ENCODE measurements at places on chromosomes 13 and 19.

DNA sequence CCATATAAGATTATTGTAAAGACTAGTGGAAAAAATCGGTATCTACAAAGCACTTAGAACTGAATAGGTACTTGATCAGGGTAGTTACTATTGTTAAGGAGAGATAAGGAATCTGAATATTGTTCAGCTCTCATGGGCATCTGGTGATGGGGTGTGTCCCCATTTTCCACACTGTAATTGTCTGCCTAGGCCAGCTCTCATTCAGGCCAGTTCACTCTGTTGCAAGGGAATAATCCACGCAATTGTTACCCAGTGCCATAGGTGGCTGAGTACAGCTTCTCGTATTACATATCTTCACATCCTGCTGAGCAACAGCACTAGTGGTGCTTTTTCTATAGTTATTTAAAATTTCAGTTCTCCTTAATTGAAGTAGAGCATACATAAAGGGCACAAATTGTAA lies 45.6 kb upstream of the C13orf42 start:
- no peak for DNase-seq

GRCh38 chr13:99605420-99606323 lies 104.4 kb downstream of the TM9SF2 start:
- peak; percentile 50 for DNase-seq

- no peak for DNase-seq
Observed at GRCh38 chr19:46412650-46413261, 608 bp downstream of the CCDC8 start.

- no peak for DNase-seq
Observed at GRCh38 chr13:34416971-34417380, 525.1 kb upstream of the NBEA start.

DNA sequence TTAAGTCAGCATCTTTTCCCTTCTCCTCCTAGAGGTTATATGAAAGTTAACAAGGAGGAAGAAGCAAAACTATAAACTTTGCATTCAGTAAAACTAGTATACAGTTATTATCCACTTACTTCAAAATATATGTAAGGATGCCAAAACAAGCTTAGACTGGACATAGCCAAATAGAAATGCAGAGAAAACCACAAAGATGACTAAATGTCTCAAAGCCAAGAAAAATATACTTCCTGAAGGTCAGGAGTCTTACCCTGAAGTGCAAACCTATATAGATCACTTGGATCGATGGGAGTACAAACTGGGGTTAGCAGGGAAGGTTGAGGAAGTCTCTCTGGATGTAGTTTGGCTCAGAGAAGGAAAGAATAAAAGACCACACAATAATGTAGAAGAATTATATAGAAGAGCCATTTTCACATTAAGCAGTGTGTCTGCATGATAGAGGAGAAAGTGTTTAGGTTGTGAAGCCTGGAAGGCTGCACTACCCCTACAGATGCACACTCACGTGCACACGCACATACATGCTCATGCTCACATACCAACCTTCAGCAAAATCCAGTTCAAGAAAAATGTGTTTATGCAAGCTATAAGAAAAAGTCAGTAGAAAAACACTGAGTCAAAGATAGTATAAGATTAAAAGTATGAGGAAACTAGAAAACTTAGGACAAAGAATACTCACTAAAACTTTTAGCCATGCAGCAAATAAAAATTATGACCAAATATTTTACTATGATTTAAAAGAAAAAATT lies 112.1 kb upstream of the RXFP2 start:
- no peak for DNase-seq

DNA sequence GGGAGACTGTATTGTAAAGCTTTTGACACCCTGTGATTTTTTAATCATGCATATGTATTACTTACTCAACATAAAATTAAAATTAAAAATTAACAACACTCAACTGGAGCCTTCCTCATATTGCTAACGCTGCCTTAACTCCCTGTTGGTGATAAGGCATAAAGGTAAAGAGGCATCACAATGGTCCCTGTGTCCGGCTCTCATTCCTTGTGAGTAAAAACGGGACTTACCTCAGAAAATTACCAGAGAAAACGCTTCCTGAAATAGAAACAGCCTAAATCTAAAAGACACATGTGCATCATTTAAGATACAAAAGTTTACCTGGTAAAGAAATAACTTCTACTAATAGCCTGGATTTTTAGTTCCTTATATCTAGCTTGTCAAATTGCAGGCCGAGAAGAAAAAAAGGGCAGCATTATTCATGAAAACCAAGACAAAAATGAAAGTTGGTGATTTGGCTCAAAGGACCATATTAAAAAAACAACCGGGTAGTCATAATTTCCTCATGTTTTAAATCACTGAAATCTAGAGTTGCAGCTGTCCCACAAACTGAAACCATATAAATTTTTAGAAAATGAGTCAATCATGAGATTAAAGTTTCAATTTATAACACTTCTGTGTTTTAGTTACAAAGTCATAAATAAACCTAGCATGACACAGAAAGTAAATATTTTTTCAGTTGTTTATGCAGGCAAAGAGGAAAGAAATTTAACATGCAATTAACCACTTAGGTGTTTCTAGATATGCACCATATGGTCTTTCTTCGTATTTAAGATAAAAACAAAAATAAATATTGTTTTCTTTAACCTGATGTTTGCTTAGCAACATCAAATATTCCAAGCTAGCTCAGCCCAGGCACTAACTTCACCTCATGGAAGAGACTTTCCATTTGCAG lies 94.7 kb downstream of the MIPEP start:
- no peak for DNase-seq

- DNase-seq, result no peak
Observed at GRCh38 chr19:49359851-49360820, 2.1 kb downstream of the TEAD2 start.

- DNase-seq, result no peak
Observed at GRCh38 chr19:29495901-29496441, 29.8 kb upstream of the VSTM2B start.

- DNase-seq, result no peak
Observed at GRCh38 chr19:13347367-13347766, 158.9 kb downstream of the CACNA1A start.

- DNase-seq, result no peak
Observed at GRCh38 chr13:50220938-50221337, 205.7 kb downstream of the KCNRG start.

- no peak for DNase-seq
Observed at GRCh38 chr13:22428188-22428828, 752.5 kb upstream of the SGCG start.

GRCh38 chr13:75818179-75818967 lies 182.2 kb downstream of the LMO7 start:
- no peak for DNase-seq

GRCh38 chr19:18271433-18271841 lies 2.8 kb downstream of the IQCN start:
- no peak for DNase-seq

GRCh38 chr19:55252760-55253663 lies 5.8 kb downstream of the PPP6R1 start:
- no peak for DNase-seq

GRCh38 chr13:73321043-73321442 lies 262.2 kb downstream of the KLF5 start:
- no peak for DNase-seq

DNA sequence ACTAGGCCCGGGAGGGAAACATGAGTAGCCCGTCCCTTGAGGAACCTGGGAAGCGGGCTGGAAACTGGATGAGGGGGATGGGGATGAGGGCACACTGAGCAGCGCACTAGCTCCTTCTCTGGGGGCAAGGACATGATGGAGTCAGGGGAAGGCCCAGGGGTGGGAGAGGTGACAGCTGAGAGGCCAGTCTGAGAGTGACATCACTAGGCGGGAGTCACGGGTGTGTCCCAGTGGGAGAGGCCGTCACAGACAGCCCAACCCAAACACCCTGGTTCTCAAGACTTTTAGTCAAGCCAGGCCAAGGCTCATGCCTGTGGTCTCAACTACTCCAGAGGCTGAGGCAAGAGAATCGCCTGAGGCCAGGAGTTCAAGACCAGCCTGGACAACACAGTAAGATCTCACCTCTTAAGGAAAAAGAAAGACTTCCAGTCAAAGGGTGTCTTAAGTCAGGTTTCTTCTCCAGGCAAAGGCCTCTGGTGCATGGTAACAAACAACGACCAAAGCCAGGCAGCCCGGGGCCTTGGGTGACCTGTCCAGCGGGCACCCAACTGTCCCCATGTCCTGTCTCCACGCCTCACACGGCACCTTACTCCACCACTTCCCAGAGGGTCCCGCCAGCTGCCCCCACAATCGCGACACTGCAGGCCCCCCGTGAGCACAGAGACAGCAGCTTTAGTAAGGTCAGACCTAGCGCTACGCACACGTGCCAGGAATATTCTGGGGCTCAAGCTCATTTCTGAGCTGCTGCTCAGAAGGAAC lies 25.5 kb upstream of the TIMM44 start:
- DNase-seq, result no peak

GRCh38 chr13:19737844-19738557 lies 44.7 kb downstream of the PSPC1 start:
- no peak for DNase-seq

DNA sequence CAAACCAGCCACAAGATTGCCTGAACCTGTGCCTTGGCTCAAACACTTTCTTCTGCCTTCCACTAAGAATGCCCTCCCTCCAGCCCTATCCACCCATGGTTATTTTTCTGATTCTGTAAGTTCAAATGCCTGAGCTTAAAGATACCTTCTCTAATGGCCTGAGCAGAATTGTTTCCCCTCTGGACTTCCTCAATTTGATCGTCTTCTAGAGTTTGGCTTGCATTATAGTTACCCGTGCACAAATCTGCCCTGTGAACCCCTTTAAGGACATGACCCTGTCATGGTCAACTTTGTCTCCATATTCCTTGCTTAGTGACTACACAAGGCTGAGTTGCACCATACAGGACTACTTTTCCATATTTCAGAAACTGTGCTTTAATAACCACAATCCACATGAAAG lies 481.0 kb downstream of the FOXO1 start:
- DNase-seq, result no peak

DNA sequence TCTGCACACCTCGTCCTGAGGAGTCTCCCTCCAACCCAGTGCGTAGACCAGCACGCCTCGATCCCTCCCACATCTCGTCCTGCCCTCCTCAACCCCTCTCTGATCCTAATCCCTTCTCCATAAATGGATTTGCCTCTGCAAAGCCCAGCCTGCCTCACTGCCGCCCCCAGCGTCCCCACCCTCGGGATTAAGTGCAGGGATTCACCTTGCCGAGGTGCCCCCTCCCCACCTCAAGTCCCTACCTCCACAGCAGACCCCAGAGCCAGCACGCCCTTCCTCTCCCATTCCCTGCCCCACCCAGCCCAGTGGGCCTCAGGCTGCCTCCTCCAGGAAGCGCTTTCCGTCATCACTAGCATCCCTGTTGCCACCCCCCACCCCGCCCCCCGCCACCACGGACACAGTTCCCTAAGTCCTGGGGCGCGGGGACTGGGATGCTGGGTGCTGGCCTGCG lies 4.0 kb downstream of the KLF16 start:
- DNase-seq, result no peak

- DNase-seq, result no peak
Observed at GRCh38 chr13:76048675-76049375, 412.7 kb downstream of the LMO7 start.

DNA sequence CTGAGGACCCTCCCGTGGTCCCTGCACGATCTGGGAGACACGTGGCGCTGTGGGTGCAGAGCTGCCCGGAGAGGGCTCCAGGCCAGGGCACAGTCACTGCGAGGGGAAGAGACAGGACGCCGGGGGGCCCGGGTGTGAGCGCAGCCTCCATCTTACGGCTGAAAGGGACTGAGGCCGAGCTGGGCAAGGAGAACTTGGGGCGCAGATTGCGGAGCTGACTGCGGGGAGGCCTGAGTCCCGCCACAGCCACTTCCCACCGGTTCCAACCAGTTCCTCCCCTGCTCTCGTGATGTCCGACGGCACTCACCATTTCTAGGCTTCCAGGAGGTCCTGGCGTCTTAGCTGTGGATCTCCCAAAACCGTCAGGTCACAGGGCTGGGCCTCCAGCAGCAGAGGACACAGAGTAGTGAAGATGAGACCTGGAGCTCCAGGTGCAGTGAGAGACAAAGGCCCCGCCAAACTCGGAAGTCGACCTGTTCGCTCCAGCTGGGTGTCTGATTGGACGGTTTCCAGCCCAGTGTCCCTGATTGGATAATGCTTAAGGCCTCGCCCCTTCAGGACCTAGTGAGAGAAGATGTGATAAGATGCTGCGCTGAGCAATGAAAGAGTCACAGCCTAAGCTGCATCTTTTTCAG lies 4.8 kb upstream of the ZNF253 start:
- no peak for DNase-seq

DNA sequence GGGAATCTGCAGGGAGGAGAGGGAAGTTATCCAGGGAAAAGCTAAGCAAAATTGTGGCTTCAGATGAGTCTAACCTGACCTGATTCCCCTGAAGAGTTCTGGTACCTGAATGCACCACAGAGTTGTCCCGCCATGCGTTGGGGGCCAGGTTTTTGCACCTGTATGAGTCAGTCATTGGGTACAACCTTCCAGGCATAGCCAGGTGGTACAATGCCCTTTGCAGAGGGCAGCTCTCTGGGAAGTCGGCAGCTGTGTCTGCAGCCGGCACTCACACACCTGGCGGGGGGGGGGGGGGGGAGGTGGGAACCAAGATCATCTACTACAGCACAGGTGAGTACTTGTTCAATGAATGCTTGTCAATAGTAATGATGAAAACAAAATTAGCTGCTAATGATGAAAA lies 52.5 kb upstream of the GTF3A start:
- DNase-seq, result no peak

GRCh38 chr13:110225609-110226574 lies 81.1 kb downstream of the COL4A1 start:
- DNase-seq, result no peak

- peak; percentile 58 for DNase-seq
Observed at GRCh38 chr19:13051557-13052165, 51.0 kb downstream of the LYL1 start.

- DNase-seq, result no peak
Observed at GRCh38 chr13:73698859-73699258, 435.3 kb downstream of the KLF12 start.

GRCh38 chr13:46659413-46660065 lies 106.6 kb downstream of the LRCH1 start:
- no peak for DNase-seq

GRCh38 chr19:53885036-53885435 lies 3.0 kb downstream of the PRKCG start:
- DNase-seq, result no peak

GRCh38 chr13:23673867-23674605 lies 103.8 kb downstream of the TNFRSF19 start:
- DNase-seq, result no peak

DNA sequence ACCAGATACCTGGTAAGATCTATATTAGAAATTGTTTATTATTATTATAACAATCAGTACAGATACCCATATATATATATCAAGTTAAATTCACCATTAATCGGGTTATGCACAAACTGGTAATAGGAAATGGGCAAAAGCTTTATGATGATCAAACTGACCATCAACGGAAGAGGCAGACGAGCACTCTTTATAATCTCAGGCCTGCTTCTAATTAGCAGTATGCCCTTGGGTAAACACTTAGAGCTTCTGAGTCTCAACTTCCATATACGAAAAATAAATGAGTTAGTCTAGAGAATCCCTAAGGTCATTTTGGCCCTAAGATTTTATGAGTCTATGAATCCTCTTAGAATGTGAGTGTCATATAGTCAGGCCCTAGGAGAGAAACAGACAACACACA lies 710.9 kb downstream of the PCDH9 start:
- no peak for DNase-seq

- DNase-seq, result no peak
Observed at GRCh38 chr13:107712145-107712860, 503.0 kb downstream of the LIG4 start.

- DNase-seq, result no peak
Observed at GRCh38 chr13:59982631-59983382, 180.9 kb downstream of the DIAPH3 start.
